ENCODE measurements at places on chromosomes 5 and 9.

DNA sequence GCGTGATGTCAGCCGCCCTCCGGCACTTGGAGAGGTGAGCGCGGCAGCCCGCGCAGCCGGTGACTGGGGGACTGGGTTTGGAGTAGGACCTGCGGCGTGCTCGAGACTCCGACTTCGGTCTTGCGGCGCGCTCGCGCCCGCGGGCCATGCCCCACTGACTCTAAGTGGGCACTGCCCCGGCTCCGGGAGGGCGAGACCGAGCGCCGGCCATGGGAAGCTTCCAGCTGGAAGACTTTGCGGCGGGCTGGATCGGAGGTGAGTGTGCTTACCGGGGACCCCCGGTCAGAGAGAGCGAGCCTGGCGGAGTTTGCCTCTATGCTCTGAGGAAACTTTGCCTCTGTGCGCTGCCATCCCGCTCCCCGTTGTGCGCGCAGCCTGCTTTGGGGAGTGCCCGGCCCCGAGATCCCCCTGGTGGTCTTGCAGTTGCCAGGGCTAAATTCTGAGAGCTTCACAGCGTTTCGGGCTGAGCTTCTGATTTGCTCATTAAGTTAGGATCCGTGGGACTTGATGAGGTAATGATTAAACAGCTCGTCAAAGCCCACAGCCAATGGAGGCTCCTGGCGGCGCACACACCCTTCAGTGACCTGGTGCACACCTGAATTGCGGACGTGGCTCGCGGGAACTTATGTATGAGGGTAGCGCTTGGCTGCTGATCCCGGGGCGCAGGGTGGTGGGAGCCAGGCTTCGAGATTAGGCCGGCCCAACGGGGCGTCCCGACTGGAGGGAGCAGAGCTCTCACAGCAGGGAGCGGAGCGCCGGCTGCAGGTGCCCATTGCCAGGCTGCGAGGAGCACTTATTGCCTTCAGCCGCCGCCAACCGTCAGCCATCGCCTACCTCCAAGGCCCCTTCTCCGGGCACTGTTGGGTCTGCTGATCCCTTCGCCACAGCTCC, at the start of gene SLC25A48:
Gene SLC25A48 (plus strand): TSS at position 25 of the 891 bp plus-strand sequence. CDS start 185 bp downstream, at position 210.
- no peak for DNase-seq

DNA sequence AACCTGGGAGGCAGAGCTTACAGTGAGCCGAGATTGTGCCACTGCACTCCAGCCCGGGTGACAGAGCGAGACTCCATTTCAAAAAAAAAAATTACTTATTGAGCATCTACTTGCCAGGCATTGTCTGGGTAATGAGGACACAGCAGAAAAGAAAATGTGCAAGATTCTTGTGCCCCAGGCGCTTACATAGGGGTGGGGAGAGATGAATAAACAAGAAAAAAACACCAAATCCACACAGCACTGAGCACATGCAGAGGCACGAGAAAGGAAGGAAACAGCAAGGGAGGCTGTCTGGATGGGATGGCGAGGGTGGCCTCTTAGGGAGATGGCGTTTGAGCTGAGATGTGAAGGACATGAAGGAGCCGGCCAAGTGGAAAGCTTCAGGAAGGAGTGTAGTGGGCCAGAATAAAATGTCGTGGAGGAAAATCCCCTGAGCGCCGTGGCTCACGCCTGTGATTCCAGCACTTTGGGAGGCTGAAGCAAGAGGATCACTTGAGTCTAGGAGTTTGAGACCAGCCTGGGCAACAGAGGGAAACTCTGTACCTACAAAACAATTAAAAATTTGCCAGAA, 13.9 kb downstream of the DYNC2I2 start:
- DNase-seq: no peak

DNA sequence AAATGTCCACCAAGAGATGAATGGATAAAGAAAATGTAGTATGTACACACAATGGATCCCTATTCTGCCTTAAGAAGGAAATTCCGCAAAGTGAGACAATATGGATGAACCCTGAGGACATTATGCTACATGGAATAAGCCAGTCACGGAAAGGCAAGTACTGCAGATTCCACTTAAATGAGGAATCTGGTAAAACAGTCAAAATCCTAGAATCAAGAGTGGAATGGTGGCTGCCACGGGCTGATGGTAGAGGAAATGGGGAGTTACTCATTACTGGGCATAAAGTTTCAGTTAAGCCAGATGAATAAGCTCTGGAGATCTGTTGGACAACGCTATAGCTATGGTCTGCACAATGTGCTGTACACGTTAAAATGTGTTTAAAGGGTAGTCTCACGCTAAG, 47.2 kb downstream of the STK10 start:
- DNase-seq: no peak

- no peak for DNase-seq
These were observed 128.4 kb downstream of the MAST4 start for GRCh38 chr5:66724349-66725139.

DNA sequence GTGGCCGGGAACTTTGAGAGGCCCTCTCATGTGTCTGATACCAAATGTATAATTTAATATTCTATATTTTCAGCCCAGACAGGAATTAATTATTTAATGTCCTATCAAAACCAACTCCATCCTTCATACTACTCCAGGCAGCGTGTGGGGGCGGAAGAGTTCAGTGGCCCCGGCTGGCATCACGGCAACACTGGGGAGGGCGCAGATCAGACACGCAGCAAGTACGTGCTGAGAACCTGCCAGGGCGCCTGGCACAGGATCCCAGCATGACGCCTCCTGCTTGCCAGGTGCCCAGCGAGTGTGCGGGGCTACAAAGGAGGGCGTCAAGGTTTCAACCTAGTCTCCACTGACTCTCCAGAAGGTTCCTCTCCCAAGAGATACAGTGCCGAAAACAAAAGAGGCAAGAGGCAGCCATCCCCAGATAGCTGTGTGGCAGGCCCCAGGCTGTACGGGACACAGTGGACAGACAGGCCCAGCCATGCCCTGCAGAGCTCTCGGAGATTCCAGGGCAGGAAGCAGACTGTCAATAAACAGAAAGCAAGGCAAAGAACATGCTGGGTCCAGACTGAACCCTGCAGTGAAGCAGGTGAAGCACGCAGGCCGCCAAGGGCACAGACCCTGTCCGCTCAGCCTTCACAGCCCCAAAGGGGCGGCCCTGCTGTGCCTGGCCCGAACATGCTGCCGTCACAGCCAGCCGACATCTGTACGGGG, 110.3 kb downstream of the VAV2 start:
- DNase-seq: no peak

DNA sequence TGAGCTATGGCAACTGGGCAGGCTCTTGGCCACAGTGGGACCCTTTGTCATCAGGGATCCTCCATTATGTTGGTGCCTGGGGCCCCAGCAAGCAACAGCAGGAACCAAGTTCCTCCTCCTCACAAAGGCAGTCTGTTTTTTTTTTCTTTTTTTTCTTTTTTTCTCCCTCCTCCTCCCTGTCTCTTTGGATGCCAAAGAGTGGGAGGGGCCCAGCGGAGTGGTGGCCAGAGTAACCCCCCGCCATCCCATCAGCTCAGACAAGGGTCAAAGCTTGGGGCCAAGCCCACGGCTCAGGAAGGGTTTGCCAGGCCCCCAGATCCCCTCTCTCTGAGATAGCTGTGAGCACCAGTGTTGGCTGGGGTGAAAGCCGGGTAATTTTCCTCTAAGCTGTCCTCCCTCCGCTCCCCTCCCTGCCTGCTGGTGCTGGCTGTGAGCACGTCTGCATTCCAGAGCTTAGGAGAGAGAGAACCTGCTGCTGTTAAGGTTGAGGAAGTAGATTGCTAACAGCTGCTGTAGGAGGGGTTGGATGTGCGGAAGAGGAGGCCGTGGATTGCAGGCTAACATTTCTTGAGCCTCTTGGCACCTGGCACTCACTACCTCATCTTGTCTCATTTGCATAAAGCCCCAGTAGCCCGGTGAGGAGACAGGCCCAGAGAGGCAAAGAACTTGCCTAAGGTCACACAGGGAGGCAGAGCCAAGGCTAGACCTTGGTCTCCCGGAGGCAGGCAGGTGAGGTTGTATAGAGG, 21.2 kb downstream of the GSN start:
- DNase-seq: peak; percentile 56

- DNase-seq: no peak
These were observed 2353.8 kb downstream of the MAT2B start for GRCh38 chr5:165859251-165859650.

DNA sequence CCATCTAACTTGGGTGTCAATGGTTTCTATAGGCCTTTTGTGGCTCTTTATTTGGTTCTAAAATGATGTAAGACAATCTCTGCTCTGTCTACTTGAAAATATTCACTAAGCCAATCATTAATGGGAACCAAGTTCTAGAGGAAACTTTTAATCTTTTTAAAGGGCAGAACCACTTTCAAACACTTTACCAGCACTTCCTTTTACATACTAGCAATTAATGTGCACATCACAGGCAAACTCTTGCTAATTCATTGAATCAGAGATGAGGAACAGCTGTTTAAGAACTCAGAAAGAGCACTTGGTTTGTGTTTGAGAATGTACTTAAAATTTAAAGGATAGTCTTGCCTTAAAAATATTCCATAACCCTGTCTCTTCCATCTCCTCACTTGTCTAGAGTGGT, 83.4 kb downstream of the PAPPA start:
- DNase-seq: no peak

DNA sequence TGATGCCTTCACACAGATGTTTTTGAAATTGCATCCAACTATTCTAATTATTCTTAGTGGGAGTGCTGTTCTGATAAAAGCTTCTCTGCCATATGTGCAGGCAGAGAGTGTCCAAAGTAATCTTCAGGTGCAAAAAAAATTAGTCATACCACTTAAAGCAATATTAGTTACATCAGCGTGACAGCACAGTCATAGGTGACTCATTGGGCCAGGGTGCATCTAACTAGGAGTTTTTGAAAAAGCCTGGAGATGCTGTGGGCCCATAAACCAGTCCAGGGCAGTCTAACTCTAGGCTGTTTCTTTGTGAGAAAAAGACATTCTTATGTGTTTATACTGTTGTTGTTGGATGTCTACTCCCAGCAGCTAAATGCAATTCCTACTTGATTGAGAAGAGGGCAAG, 33.0 kb upstream of the C6 start:
- no peak for DNase-seq

DNA sequence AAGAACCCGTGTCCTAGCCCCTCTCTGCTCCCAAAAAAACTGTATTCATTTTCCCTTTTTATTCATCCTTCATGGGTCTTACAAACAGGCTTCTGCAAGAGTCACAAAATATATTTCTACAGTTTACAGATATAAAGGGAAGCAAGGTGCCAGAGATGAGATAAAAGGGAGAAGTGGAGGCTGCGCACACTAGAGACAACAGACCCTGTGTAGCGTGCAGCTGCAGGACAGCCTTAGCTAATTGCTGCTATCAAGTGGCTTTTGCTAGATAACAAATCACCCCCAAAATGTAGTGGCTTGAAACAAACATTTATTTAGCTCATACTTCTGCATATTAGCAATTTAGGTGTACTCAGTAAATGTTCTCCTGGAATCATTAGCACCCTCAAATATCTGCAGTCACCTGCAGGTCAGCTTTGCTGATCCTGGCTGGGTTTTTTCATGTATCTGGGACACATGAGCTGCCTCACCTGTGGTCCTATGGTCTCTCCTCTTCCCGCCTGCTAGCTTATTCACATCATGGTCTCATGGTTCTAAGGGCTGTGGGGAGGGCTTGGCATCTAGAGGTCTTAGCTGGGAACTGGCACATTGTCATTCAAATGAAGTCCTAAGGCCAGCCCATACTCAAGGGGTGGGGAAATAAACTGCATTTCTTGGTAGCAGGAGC, 29.4 kb downstream of the ARHGEF37 start:
- no peak for DNase-seq

- DNase-seq: no peak
These were observed 78.0 kb downstream of the GABRA1 start for GRCh38 chr5:161925960-161926359.

- DNase-seq: no peak
These were observed 11.2 kb downstream of the LIX1 start for GRCh38 chr5:97131139-97131710.
